ENCODE measurements at places on chromosomes 5 and 9.
A peak's percentile ranks its signal among the peaks of the same experiment; 100 is the strongest.

- peak; percentile 25 for DNase-seq
These were observed 604.1 kb upstream of the TLE4 start for GRCh38 chr9:78967596-78968217.

DNA sequence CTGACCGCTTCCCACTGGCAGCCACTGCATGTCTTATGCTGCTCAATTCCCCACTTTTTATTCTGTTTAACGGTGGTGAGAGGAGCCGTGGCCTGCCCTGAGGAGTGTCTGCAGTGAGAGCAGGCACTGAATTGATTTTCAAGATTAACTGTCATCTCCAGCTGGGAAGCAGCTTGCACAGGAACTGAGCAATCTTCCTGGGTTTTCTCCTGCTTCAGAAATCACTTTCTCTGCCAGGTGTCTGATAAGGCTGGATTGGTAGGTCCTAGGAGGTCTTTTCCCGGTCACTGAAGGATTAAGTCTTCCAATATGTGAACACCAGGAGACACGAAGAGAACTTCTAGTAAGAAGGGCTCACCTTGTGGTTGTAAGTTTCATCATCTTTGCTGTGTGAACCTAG is 181.1 kb upstream of the RAD23B start:
- no peak for DNase-seq

- no peak for DNase-seq
These were observed 15.6 kb downstream of the TENT4A start for GRCh38 chr5:6728795-6729183.

DNA sequence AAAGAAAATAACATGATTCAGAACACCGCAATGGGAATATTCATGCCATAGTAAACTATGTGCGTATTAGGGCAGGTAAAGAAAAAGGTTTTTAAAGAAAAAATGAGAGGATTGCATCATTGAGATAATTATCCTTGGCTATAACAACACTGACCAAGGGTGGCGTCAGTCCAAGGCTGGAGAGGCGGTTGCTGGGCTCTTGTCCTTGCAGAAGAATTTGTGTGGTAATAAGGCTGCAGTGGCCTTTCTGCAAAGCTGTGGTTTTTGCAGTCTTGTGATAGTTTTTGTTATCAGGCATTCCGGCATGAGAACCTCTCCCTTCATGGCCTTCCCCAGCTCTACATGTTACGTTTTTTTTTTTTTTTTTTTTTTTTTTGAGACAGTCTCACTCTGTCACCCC is 14.0 kb downstream of the BOD1 start:
- DNase-seq = peak; percentile 50

DNA sequence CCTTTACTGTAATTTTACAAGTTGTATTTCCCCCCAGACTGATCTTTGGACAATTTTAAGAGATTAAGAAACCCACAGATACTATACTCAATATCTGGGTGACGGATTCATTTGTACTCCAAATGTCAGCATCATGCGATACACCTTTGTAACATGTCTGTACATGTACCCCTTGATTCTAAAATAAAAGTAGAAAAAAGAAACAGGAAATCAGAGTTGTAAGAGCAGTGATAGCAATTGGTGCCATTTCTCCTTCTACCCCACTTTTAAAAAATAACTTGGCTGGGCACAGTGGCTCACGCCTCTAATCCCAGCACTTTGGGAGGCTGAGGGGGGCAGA is 116.9 kb downstream of the FGF1 start:
- DNase-seq = no peak
